ENCODE measurements at places on chromosomes 4 and X. TPM values are rescaled to one million over a fixed set of nuclear protein-coding genes. Genes with fewer than 3 reads are reported as not detected.

- DNase-seq, result peak; percentile 42
- no peaks in the 10 kb centered on the region for H3K36me3 ChIP-seq
- no peaks in the 10 kb centered on the region for H3K27me3 ChIP-seq
- H3K4me3 ChIP-seq, result peak overlapping the region; percentile 84
- peak overlapping the region; percentile 98 for H3K27ac ChIP-seq
- peaks cover 19% of the 10 kb centered on the region for H3K4me1 ChIP-seq
Measured at GRCh38 chr4:145935253-145936141, 3.1 kb downstream of the ZNF827 start.

DNA sequence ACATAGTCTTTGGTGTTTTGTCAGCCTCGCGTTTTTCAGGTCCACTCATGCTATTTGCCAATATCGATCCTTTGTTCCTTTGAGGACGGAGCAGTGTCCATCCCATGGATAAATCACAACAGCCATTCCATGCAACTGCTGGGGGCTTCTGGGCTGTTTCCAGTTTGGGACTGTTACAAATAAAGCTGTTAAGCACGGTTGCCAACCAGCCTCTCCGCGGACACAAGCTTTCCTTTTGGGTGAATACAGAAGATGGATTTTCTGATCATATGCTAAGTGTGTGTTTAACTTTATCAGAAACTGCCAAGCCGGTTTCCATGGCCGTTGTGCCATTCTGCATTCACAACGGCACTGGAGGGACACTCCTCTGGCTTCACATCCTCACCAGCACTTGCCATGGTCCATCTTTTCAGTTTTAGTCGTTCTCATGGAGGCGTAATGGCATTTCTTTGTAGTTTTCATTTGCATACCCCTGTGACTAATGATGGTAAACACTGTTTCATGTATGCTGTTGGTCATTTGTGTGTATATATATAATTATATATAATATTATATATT lies 67.8 kb downstream of the ABLIM2 start:
- H3K4me3 ChIP-seq, result no peak overlapping the region
- no peaks in the 10 kb centered on the region for H3K36me3 ChIP-seq
- DNase-seq, result no peak
- H3K27ac ChIP-seq, result no peak overlapping the region

DNA sequence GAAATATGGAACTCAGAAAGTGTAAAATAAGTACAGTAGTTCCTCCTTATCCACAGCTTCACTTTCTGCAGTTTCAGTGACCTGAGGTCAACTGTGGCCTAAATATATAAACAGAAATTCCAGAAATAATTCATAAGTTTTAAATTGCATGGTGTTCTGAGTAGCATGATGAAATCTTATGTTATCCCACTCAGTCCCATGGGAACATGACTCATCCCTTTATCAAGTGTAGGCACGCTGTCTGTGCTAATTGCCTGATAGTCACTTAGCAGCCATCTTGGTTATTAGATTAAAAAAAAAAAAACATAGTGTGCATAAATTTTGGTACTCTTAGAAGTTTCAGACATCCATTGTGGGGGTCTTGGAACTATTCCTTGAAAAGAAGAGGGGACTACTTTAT lies 983.4 kb upstream of the ADGRL3 start:
- H3K4me1 ChIP-seq, result no peaks in the 10 kb centered on the region
- H3K27me3 ChIP-seq, result no peaks in the 10 kb centered on the region
- no peak overlapping the region for H3K4me3 ChIP-seq
- no peaks in the 10 kb centered on the region for H3K36me3 ChIP-seq
- DNase-seq, result no peak

GRCh38 chr4:69214716-69215115 lies at the start of gene UGT2B11:
TSS of gene UGT2B11 (minus strand) at chr4:69214748. CDS start at chr4:69214722, 26 bp downstream.
- no peaks in the 10 kb centered on the region for H3K4me1 ChIP-seq
- H3K4me3 ChIP-seq, result no peak within 1 kb of the TSS
- no peak within 1 kb of the TSS for H3K27ac ChIP-seq
- no peaks in the 10 kb centered on the region for H3K36me3 ChIP-seq
- no peaks in the 10 kb centered on the region for H3K27me3 ChIP-seq
- DNase-seq, result no peak

AREG gene
- 4.9 TPM for total RNA-seq

GRCh38 chrX:119690921-119691716 lies 1.8 kb downstream of the SEPTIN6 start:
- H3K27me3 ChIP-seq, result no peaks in the 10 kb centered on the region
- no peak for DNase-seq
- no peak overlapping the region for H3K4me3 ChIP-seq

DNA sequence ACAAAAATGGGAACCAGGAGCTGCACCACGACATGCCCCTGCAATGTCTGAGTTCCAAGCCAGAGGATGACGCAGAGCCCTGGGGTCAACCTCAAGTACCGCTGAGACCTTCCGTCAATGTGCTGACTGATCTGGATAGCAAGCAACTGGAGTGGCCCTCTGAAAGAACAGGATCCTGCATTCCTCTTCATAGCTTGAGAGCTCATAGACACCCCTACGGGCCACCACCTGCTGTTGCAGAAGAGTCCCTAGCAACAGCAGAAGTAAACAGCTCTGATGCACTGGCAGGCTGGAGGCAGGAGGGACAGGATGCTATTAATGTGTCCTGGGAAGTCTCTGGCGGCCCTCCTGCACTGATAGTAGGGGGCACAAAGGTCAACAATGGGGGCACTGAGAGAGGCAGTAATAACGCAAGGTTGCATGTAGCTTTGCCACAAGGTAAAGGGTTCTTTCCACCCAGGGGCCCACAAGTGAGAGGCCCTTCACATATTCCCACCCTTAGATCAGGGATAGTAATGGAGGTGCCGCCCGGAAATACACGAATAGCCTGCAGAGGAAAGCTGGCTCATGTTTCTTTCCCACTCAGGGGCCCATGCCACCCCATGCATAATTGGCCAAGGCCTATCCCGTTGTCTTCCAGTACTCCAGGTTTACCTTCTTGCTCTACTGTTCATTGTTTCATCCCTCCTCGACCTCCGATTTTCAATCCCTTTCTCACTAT lies 1.3 kb downstream of the PRR32 start:
- H3K4me1 ChIP-seq, result no peaks in the 10 kb centered on the region
- no peak overlapping the region for H3K27ac ChIP-seq
- no peak overlapping the region for H3K4me3 ChIP-seq
- H3K36me3 ChIP-seq, result no peaks in the 10 kb centered on the region

GRCh38 chr4:2860391-2861348 lies 17.0 kb downstream of the ADD1 start:
- peak; percentile 31 for DNase-seq
- no peaks in the 10 kb centered on the region for H3K36me3 ChIP-seq
- H3K4me1 ChIP-seq, result peaks cover 84% of the 10 kb centered on the region

COQ2 gene
- 2.1 TPM for total RNA-seq

BRS3 gene
- not detected for total RNA-seq

- no peaks in the 10 kb centered on the region for H3K27me3 ChIP-seq
- peak; percentile 15 for DNase-seq
- no peaks in the 10 kb centered on the region for H3K36me3 ChIP-seq
- no peak within 1 kb of the TSS for H3K27ac ChIP-seq
Measured at GRCh38 chr4:82561786-82562563, at the start of gene TMEM150C. TSS of gene TMEM150C (minus strand) at chr4:82561988. CDS start at chr4:82504657, 57,331 bp downstream.

GAGE1 gene
- total RNA-seq, result not detected

KLHL15 gene
- total RNA-seq, result 7.6 TPM

XPNPEP2 gene
- total RNA-seq, result 0.52 TPM

DNA sequence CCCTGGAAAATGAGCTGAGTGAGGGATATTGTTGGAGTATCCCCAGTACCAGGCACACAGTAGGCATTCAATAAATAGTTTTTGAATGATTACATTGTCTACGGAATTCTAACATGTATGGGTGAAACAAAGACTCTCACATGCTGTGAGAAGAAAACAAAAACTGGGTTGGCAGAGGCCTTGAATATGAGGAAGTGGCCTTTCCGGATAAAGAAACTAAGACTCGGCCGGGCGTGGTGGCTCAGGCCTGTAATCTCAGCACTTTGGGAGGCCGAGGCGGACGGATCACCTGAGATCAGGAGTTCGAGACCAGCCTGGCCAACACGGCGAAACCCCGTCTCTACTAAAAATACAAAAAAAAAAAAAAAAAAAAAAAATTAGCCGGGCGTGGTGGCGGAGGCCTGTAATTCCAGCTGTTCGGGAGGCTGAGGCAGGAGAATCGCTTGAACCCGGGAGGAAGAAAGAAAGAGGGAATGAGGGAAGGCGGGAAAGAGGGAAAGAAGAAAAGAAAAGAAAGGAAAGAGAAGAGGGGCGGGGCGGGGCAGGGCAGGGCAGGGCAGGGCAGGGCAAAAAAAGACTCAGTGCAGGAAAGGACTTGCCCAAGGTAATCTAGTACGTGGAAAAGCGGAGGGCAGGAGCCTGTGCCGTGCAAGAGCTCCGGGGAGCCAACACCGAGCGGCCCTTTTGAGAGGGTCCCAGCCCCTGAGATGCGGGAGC lies 689 bp upstream of the TMA16 start:
- no peaks in the 10 kb centered on the region for H3K27me3 ChIP-seq
- H3K27ac ChIP-seq, result peak overlapping the region; percentile 88

DNA sequence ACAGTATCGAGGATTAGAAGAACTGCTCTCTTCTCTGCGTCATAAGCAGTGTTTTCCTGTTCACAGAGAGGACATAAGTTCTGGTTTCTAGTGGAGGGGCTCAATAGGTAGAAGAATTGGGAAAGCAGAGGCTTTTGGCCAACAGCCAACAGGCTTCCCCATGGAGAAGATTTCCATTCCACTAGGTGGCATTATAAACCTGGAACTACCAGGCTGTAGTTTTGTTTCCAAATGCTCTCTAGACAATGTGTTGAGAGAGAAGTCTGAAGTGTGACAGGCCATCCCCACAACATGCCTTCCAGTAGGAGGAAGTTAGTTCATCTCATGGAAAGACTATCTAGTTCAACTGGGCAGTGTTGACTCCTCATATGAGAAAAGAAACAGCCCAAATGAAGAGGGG lies 63.8 kb upstream of the ANXA10 start:
- DNase-seq, result peak; percentile 46
- H3K4me1 ChIP-seq, result no peaks in the 10 kb centered on the region

DNA sequence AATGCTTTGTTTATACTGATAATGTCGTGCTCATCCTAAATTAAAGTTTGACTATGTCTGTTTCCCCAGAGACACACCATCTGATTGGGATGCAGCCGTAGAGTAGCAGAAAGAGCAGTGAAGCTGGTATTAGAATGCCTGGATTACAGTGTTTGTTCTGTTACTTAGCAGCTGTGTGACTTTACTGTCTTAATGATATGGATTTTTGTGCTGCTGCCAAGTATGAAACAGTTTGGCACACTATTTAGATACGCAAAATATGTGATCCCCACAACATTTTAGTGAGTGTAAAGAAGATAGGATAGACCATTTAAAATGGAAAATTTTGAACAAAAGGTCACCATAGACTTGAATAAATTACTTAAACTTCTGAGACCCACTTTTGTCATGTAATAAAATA lies 1.2 kb upstream of the CHIC1 start:
- no peak overlapping the region for H3K4me3 ChIP-seq
- H3K4me1 ChIP-seq, result peaks cover 10% of the 10 kb centered on the region
- no peak overlapping the region for H3K27ac ChIP-seq
- H3K36me3 ChIP-seq, result no peaks in the 10 kb centered on the region
- no peaks in the 10 kb centered on the region for H3K27me3 ChIP-seq
- DNase-seq, result no peak

PRKG2 gene
- total RNA-seq, result 2.9 TPM

Measured in body of pancreas (tissue), 4 donors.